AG04450 (cell line): ENCODE measurements at places on chromosomes 6 and 20. TPM values are rescaled to one million over a fixed set of nuclear protein-coding genes. Genes with fewer than 3 reads are reported as not detected.

MACROD2 gene
- polyA plus RNA-seq, result 0.02 TPM in 1 of 2 replicates, not detected in the other

BEND6 gene
- 9.2 and 15.4 TPM in 2 replicates for polyA plus RNA-seq

SOX4 gene
- polyA plus RNA-seq, result 29.1 and 33.5 TPM in 2 replicates

MICB gene
- polyA plus RNA-seq, result 17.9 and 19.0 TPM in 2 replicates

C4A gene
- 7.5 and 7.6 TPM in 2 replicates for polyA plus RNA-seq

TUBB2A gene
- polyA plus RNA-seq, result 111 and 138 TPM in 2 replicates

CAP2 gene
- polyA plus RNA-seq, result 56.0 and 74.4 TPM in 2 replicates

TGM3 gene
- polyA plus RNA-seq, result not detected in 2 replicates

TNNC2 gene
- 0.38 and 0.45 TPM in 2 replicates for polyA plus RNA-seq

TRERF1 gene
- 7.3 and 9.0 TPM in 2 replicates for polyA plus RNA-seq

KCNK17 gene
- polyA plus RNA-seq, result not detected in 2 replicates

CLPSL2 gene
- polyA plus RNA-seq, result not detected in 2 replicates
